Esophagus squamous epithelium (tissue), 5 donors: ENCODE measurements at places on chromosomes 2 and 18. TPM values are rescaled to one million over a fixed set of nuclear protein-coding genes. Genes with fewer than 3 reads are reported as not detected.

CCDC102B gene
- total RNA-seq: 0.27 TPM

- DNase-seq: no peak
These were observed 134.2 kb downstream of the RAPGEF4 start for GRCh38 chr2:172869861-172870260.

DNA sequence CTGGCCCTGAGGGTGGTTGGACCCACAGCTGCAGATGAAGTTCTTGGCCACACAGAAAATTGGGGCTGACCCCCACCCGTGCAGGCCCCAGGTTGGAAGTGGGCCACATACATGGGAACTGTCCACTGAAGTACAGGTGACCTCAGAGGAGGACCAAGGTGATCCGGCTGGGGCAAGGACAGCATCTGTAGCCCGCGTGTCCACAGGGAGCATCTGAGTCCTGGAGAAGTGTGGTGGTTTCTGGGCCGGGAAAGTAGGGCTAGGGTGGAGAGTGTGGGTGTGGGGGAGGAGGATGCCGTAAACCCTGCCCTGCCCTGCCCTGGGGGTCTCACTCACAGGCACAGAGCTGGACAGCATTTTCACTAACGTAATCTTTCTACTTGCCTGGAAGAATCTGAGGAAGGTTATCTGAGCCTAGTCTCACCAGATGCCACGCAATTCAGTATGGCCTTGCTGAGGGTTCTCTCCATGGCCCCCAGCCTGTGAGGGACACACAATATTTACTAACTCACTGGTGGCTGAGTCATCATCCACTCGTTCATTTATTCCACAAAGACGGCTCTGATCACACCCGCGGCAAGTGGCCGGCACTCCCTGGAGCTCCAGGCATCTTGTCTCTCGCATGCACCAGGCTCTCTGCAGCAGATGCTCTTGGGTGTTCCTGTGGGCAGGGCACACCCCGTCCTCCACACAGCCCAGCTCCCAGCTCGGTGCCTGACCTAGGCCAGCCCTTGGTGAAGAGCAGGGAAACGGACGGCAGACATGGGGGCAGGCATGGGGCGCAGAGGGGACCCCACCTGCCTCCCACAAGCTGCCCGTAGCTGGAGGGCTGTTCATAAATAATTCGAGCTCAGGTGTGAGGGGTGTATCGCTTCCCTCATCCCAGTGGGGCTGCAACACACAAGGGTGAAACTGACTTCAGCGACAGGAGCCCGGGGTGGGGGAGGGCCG is 51.2 kb downstream of the INHBB start:
- no peak for DNase-seq

CACNB4 gene
- 7.2 TPM for total RNA-seq

DNA sequence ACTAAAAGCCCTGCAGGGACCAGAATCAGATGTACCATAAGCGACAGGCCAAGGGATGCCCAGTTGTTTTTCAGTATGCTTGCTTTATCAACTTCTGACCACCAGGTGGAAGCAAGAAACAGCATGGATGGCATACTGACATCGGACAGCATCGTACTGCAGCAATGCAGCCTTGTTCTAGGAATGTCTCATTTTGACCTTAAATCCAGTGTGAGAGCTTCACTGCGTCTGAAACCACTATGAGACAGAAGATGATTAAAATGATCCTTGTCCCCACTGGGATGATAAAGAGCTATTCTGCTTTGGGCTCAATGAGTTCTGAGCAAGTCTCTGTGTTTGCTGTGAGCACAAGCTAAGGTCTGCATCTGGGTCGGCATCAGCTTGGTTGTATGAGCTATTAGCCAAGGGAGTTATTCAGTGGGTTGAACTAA is 54.3 kb downstream of the CDK15 start:
- no peak for DNase-seq

DNA sequence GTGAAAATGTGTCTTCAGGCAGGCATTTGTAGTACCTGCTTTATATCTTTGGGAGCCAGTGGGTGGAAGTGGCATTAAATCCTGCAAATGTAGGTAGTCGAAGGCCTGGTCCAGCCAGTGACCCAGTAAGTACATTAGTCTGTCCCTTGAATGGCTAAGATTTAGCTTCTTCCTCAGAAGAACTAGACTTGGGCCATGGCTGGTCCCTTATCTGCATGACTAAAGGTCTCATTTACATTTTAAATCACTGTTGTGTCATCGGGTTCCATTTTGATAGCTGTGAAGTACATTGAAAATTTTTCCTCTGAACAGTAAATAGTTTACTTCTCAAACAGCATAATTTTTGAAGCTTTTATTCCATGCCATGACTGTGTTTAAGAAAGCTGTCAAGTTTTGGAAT is 438.4 kb upstream of the KLHL29 start:
- no peak for DNase-seq

- no peak for DNase-seq
These were observed 145.9 kb upstream of the REV1 start for GRCh38 chr2:99635710-99636109.
